ENCODE measurements at places on chromosomes 11 and 22. TPM values are rescaled to one million over a fixed set of nuclear protein-coding genes. Genes with fewer than 3 reads are reported as not detected.

- DNase-seq, result no peak
Measured at GRCh38 chr11:4919250-4919649, at the start of gene OR51G2. TSS of gene OR51G2 (minus strand) at chr11:4919350. CDS start at chr11:4915663, 3,687 bp downstream.

Gene SLC2A11
- 11.9 TPM for total RNA-seq

GRCh38 chr11:61793829-61794204 lies 1.1 kb downstream of the FEN1 start:
- DNase-seq, result no peak

DNA sequence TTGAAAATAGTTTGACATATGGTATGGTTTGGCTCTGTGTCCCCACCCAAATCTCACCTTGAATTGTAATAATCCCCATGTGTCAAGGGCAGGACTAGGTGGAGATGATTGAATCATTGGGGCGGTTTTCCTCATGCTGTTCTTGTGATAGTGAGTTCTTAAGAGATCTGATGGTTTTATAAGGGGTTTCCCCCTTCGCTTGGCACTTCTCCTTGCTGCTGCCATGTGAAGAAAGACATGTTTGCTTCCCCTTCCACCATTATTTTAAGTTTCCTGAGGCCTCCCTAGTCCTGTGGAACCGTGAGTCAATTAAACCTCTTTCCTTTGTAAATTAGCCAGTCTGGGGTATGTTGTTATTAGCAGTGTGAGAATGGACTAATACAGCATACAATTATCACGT lies 7.7 kb downstream of the KCTD21 start:
- DNase-seq, result no peak

Gene MIOX
- total RNA-seq, result not detected
